ENCODE measurements at places on chromosomes 7 and 10.

GRCh38 chr7:105497016-105497415 lies 25.1 kb downstream of the PUS7 start:
- DNase-seq: no peak

GRCh38 chr10:33303988-33304387 lies 30.5 kb downstream of the NRP1 start:
- DNase-seq: no peak

DNA sequence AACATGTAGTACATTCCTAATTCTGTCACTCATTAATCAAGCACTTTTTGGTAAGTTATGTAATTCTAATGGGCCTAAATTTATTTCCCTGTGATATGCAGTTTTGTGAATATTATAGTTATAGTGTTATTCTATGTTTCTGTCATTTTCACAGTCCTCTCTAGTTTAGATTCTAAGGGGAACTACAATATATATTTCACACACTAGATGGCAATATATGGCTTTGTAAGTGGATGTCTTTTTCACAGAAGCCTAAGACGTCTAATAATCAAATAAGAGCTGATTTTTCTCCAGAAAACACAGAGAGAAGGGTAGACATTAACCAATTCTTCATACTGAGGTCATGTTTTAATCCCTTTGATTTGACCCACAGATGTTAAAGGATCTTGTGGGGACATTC lies 18.0 kb downstream of the RNLS start:
- no peak for DNase-seq

DNA sequence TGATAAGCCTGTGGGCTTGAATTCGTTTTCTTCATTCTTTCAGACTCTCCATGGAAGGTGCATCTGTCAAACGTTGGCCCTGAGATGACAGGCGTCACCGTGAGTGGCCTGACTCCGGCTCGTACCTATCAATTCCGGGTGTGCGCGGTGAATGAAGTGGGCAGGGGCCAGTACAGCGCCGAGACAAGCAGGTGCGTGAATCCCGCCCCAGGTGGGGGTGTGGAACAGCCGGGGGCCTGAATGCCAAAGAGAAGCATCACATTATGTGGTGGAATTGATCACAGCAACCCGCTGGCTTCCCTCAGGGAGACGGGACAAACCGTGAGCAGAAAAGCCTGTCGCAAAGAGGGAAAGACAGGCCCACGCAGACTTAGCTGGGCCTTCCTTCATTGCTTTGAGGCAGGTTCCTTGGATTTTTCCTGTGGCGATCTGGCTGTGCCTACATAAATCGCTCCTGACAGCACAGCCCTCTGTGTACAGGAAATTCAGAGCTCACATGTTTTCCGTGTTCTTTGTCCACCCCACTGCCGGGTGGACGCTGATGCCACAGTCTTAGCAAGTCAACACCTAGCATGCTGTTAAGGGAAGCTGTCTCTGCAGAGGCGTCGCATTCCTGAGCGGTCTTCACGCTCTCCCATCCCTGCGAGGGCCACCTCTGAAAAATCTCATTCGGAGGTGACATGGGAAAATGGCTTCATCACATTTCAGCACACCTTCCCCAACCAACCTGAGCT lies 671.0 kb upstream of the FOXK1 start:
- DNase-seq: no peak

DNA sequence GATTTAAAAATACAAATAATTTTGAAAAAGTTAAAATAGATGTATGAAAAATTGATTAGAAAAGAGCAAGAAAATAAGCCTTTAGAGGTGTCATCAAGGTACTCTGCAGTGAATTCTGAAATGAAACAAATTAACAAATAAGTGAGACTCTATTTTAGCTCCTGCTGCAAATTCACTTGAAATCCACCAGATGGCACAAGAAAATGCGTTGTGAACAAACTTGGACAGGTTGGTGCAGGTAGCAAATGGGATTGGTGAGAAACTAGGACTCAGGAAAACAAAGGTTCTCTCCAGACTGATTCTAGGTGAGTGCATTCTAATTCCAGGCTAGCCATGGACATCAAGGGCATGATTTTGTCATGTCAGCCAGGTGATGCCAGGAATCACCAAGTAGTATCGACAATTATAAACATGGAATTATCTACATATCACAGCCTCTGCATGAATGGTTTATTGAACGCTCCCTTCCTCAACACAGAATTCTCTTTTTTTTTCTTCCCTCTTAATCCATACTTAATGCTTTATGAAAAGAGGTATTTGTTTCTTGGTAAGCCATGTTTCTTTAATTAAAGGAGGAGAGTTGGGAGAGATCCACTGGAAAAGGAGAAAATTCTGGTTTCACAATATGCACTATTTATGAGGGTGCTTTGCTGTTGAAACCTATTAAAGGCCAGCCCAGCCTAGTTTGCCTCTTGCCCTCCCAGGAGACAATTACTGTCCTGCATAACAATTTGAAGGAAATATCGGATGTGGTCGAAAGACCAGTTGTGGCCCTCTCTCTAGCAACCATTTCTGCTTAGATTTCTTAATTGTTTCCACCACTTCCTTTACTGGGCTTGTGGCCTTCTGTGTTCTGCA lies 118.1 kb downstream of the ZNF365 start:
- no peak for DNase-seq

DNA sequence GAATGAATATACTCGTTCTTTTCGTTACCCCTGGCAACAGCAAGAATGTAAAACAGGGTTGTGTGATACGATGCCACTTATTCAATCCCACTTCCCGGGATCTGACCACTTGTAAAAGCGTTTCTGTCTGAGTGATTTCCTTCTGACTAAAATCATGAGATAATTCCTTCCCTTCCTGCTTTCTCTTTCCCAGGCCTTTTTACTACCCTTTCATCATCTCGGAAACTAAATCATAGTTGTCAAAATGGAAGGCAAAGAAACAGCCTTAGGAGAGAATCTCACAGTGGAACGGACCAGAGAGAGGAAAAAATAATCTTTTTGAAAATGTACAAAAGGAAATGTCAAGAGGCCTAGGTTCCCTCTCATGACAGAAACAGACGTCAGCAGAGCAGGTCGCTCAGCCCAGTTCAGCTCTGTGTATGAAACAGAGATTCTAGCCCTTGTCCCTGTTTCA lies 29.8 kb downstream of the DIP2C start:
- no peak for DNase-seq

GRCh38 chr7:137669706-137670105 lies 177.1 kb downstream of the DGKI start:
- DNase-seq: no peak

GRCh38 chr7:20307119-20307518 lies 23.6 kb upstream of the ITGB8 start:
- DNase-seq: no peak

DNA sequence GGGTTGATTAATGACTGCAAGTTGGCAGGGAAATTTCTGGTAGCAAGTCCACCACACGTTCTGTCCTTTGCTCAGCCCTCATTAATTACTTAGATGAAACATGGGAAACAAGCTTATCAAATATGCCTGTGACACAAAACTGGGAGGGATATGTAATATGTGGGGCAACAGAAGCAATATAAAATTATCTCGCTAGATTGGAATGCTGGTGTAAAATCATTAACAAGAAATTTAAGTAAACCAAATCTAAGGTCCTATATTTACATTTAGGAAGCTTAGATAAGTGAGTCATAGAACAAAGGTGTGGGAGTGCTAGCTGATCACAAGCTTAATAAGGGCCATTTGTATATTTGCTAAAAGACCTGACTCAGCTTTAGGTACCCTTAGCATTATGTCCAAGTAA lies 23.5 kb downstream of the TRPV5 start:
- DNase-seq: no peak

DNA sequence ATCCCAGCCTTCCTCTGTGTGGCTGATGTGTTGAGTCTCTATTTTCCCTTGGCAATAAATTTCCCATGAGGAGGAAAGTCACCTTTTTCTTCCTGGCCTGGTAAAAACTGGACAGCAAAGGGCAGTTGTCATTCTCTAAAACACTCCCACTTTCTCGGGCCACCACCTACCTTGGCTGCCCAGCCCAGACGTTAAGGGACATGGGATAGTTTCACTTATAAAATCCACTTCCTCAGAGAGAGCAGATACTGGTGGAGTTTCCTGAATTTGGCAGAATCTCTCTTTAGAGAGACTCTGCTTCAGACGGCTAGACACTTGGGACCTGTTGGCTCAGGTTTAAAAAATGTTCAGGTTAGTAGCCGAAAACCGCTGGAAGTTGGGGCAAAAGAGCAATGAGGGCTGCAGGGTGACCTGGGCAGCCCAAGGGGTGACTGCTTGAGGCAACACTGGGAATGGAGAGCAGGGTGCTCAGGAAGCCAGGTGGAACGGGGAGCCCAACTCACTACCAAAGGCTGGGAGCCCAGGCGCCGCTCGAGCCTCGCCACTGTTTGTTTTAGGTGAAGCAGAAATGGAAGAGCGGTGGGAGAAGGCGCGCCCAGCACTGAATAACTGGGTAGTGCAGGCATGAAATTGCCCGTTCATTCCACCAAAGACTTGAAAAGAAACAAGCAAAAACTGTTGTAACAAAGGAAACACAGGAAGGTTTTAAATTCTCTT lies 186.1 kb downstream of the TRIL start:
- DNase-seq: no peak

GRCh38 chr7:41890631-41891274 lies 187.9 kb upstream of the INHBA start:
- no peak for DNase-seq

DNA sequence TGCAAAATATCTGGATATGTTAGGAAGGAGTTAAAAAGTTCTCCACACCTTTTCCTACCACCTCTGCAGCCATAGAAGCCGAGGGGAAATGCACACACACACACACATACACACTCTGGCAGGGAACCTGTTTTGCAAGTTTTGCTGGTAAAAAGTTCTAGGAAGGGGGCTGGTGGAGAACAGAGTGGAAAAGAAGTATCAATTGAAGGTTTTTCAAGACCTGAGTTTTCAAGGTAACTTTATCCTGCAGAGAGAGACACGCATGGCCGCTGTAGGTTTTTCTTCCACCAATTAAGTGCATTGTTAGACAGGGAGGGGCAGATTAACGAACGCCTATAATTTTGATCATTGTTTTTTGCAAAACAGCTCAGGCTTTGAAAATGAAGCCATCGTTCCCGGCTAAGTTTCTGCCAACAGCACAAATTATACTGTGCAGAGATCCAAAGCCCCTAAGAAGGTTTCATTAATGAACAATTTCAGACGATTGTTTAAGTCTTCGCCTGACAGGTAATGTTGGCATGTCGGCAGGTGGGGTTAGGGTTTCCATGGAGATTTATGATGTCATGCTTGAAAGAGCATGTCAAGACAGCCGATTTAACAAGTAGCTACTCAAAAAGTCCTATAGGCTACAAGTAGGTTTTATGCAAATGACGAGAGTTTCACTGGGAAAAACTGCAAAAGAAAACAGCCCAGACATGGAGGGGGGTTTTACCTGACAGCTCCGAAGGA lies 29.7 kb downstream of the KIAA1217 start:
- no peak for DNase-seq

GRCh38 chr7:142414135-142414534 lies 156.3 kb upstream of the PRSS58 start:
- no peak for DNase-seq

- no peak for DNase-seq
These were observed 489.5 kb downstream of the SH2D4B start for GRCh38 chr10:81027223-81027622.

DNA sequence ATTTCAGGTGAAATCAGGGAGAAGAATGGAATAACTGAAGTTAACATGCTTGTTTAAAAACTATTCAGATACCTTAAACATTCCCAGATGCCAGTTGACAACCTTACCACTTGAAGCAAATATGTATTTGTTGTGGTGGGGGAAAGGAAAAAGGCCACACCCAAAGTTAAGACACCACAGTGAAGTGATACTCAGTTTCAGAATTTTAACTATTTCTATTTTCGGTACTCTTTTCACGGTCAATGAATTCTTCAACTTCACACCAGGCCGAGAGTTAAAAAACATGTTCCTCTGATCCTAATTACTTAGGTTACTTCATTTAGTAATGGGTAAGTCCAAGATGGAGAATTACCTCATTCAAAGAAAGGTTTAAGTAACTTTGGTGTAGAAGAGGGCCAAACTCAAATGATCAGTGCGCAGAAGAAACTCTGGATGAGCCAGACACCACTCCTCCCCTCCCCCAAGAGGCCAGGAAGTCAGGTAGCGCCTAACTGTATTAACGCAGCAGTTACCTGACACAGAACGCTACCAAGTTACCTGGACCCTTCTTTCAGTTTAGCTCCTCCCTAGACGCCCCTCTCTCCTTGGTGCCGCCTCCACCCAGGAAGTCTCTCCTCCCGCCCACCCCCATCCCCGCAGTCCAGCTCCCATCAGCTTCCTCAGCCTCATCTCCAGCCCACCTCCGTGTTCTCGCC lies 700 bp downstream of the MTPN start:
- DNase-seq: peak; percentile 31

GRCh38 chr7:32163141-32163806 lies 93.1 kb upstream of the PDE1C start:
- DNase-seq: no peak

GRCh38 chr7:104986628-104987259 lies 27.3 kb upstream of the KMT2E start:
- DNase-seq: no peak

DNA sequence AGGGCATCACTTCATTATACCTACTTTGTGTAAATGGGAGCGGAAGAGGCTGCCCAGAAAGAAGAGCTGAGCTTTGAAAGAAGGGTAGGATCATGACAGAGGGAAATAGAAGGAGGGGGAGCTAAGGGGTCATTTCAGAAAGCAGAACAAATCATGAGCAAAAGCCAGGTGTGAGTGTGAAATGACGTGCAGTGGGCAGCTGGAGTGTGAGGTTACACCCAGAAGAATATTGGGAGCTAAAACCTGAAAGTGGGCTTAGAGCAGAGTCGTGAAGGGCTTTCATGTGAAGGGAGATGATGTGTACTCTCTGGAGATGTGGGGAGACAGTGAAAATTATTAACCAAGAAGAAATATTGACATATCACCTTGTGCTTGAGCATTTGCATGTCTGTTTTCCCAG lies 245.0 kb upstream of the YAE1 start:
- no peak for DNase-seq

GRCh38 chr7:134703782-134704181 lies 57.1 kb downstream of the BPGM start:
- no peak for DNase-seq

DNA sequence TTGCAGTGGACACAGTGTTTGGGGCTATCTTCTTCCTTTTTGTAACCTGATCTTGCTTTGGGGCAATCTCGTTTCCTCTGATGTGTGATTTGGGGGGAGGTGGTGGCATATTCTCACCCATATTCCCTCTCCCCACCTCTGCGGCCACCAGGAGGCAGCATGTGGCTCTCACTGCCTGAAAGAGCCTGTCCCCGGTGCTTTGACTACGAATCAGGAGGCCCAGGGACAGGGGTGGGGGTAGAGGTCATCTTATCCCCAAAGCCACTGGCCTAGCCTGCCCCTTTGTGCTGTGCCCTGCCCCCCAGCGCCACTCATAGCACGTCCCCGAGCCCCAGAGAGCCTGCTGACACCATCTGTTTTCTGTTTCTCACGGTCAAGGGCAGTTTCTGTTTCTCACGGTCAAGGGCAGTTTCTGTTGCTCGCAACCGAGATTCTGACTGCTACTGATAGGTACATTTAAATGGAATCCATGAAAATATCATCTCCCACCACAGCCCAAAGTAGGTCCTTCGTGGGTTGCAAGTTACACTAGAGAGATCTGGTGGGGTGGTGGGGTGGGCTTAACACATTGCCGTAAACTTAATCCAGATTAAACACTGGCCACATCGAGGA lies 28.2 kb downstream of the PHYH start:
- peak; percentile 43 for DNase-seq

GRCh38 chr7:32256376-32256775 lies 186.2 kb upstream of the PDE1C start:
- no peak for DNase-seq

- no peak for DNase-seq
These were observed 75.1 kb downstream of the SHOC2 start for GRCh38 chr10:110994406-110995086.

- no peak for DNase-seq
These were observed 27.7 kb upstream of the CSGALNACT2 start for GRCh38 chr10:43110338-43111071.

GRCh38 chr7:913736-914520 lies 37.6 kb downstream of the GET4 start:
- no peak for DNase-seq

Measured in T follicular helper cell (primary cell).